GM12891 (cell line): ENCODE measurements at places on chromosomes 4 and X.

GRCh38 chr4:17534705-17535104 lies 19.7 kb downstream of the CLRN2 start:
- no peak for DNase-seq

GRCh38 chrX:24498975-24499374 lies 33.9 kb downstream of the PDK3 start:
- DNase-seq = no peak

GRCh38 chrX:31092970-31093638 lies 21.3 kb upstream of the FTHL17 start:
- no peak for DNase-seq

DNA sequence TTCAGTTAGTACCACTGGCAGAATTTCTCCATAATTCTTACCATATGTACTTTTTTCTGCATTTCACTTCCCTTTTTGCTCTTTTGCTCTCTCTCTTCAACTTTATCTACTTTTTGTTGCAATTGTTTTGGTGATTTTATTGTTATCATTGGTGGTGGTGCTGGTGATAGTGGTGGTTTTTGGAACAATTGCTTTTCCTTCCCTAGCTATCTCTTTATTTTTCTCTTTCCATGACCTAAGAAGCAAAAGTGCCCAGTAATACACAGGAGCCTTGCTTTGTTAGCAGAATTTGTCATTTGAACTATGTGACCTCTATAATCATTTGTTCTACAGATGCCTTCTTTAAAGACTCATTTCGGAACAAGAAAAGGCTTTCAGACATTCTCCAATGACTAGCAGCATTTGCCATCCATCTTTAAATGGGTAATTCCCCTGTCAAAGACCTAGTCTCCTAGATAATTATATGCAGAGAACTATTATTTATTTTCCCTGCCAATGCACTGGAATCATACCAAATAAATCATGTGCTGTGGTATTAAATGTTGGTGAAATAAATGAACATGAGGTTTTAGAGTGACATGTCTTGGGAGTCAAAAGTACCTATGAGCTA lies 154.5 kb downstream of the GASK1B start:
- no peak for DNase-seq

GRCh38 chr4:165803005-165803404 lies 70.0 kb upstream of the TLL1 start:
- no peak for DNase-seq

- no peak for DNase-seq
Observed at GRCh38 chr4:109953556-109953955, 40.9 kb downstream of the EGF start.

DNA sequence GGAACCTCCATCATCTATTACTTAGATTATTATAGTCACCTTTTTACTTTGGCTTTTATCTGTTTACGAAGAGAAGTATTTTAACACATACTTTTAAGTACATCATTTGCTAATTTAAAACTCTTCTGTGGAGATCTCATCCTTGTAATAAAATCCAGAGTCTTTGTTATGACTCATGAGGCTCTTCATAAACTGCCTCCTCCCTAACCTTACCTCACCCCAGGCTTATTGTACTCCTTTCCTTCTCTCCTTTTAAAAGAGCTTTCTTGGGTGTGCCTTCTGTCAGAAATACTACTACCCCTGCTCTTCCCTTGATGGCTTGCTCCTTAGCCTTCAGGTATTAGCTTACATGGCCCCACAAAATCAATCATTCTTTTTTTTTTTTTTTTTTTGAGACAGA lies 6.6 kb downstream of the ARL9 start:
- no peak for DNase-seq

DNA sequence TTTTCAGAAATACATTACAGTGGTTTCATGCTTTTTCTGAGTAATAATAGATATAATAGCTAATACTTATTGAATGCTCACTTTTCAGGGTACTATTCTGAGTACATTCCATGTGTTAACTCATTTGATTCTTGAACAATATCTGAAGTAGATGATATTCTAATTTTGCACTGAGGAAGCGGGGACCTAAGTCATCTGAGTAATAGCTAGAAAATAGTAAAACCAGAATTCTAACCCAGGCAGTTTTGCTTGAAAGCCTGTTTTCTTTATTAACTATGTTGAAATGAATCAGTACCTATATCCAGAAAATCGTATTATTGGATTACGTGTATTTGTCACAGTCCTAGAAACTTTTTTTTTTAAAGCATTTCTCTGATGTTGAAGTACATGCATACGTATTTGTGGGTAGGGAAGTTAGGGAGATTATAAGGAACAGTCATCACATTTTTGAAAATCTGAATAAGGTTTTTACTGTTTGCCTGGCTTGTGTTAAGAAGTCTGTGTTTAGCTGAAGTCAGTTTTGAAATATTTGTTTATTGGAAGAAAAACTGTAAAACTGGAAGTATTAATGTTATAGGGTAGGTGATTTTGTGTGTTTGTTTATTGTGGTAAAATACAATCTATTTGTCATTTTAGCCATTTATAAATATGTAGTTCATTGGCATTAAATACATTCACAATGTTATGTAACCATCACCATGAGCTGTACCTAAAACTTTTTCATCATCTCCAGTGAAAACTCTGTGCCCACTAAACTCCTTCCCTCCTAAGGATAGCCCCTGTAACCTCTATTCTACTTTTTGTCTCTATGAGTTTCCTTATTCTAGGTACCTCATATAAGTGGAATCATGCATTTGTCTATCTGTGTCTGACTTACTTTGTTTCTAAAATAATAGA lies 55.3 kb downstream of the FIP1L1 start:
- no peak for DNase-seq

DNA sequence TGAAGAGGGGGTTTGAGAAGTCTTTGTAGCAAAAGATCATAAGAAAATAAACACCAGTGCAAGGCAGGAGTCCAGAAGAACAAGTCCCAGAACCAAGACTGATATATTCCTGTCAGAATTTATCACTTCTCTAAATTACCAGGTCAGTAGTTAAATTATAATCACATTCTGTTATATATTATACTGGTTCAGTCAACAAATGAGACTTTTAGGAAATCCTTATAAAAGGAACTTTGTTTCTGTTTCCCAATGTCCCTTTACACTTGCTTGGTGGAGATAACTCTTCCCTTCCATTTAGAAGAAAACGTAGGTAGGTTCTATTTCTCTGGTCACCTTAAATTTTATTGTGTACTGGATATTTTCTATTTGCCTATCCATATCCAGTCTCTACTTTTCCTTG lies 21.1 kb downstream of the GBA3 start:
- no peak for DNase-seq

- DNase-seq = peak; percentile 7
Observed at GRCh38 chrX:55489314-55490009, at the start of gene USP51. Gene USP51, minus strand, starts transcription at chrX:55489848. Its CDS starts 909 bp downstream, at chrX:55488939.

- DNase-seq = no peak
Observed at GRCh38 chr4:8552581-8553205, 27.5 kb upstream of the GPR78 start.

GRCh38 chr4:108592674-108592986 lies 27.7 kb upstream of the RPL34 start:
- no peak for DNase-seq

GRCh38 chr4:179486570-179487335 lies 2044.5 kb upstream of the AGA start:
- DNase-seq = no peak

DNA sequence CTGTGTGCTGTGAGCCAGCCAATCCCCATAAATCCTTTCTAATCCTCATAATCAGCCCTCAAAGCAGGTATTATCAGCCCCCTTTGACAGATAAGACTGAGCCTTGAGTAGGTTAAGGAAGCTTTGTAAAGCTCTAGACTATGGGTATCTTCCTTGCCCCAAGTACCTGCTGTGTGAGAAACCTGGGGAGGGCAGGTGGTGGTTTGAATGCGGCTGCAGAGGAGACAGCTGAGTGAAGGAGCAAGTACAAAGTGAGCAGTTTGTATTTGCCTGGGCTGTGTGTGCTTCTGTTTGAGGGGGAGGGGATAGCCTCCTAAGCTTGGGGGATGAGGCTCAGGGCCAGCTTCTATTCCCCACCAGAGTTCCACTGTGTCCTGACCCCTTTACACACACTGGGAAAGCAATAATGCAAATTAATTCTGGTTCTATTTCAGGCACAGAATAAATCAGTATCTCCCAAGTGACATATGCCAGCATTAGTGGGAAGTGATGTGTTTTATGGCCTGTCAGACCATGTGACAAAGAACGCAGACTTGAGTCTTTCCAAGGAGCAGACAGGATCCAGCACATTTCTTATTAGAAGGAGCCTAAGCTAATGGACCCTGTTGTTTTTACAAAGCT lies 63.5 kb downstream of the EVC start:
- no peak for DNase-seq

DNA sequence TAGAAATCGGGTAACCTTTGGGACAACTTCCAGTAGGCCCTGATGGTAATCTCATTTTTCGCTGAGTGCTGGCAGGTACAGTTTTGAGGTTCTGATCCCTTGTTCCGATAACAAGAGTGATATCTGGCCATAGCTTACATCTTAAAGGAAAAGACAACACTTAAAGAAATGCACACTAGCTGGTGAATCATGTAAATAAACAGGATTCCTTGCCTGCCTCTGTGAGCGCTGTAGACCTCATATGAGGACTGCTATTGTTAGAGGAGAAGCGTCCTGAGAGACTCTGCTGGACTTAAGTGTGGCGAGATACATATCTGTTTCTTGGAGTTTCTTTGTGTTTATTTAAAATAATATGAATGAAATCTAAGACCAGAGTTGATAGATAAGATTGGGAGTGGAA lies 149.3 kb upstream of the SLC4A4 start:
- no peak for DNase-seq

GRCh38 chrX:79366873-79367749 lies at the start of gene ITM2A:
Gene ITM2A, minus strand, starts transcription at chrX:79367334. Its CDS starts 119 bp downstream, at chrX:79367215.
- DNase-seq = no peak

GRCh38 chr4:125780164-125780563 lies 465.4 kb downstream of the FAT4 start:
- no peak for DNase-seq

DNA sequence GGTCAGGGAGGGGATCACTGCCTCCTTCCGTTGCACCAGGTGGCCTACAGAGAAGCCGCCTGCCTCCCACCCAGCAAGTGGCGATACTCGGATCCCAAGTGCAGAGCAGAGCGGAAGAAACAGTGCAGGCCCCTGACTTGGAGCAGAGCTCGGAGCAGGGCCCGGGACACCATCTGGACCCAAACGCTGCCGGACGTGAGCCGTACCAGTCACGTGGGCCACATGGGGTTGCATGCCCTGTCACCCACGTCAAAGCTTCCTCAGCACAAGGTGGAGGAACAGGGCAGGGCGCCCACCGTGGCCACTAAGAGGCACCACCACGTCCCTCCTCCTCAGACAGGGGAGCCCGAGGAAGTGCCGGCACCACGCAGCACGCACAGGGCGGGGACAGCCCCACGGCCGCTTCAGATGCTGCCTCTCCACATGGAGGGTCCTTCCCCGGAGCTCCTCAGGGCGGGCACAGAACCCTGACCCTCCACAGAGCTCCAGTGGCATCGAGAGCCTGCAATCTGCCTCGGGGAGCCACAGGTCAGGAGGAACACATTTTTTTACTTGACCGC lies 18.7 kb downstream of the ZFYVE28 start:
- no peak for DNase-seq

DNA sequence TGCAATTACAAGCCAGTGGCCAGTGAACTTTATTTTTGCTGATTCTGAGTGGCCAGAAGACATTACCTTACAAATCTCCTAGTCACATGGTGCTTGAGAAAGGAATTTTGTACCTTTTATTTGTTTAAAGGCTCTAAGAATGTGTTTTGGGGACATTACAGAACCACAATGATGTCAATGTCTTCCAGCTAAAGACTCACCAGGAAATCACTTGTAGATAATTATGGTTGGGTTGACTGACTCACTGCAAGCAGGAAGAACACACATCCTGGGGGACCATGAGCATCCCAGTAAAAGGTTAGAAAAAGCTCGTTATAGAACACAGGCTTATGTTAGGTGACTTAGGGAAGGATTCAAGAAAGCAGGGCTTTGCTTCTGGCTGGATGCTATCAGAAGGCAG lies 119.4 kb upstream of the FAM9B start:
- no peak for DNase-seq

DNA sequence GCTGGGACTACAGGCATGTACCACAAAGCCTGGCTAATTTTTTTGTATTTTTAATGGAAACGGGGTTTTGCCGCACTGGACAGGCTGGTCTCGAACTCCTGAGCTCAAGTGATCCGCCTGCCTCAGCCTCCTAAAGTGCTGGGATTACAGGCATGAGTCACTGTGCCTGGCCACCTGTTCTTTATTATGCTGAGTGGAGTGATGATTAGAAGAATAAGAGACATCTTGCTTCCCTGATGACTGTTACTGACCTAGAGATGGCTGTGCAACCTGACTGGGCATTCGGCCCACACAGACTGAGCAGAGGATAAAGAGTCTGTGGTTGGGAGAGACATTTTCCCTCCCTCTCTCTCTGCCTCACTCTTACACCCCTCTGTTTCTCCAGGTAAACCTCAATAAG lies 56.7 kb downstream of the SPINK2 start:
- no peak for DNase-seq

DNA sequence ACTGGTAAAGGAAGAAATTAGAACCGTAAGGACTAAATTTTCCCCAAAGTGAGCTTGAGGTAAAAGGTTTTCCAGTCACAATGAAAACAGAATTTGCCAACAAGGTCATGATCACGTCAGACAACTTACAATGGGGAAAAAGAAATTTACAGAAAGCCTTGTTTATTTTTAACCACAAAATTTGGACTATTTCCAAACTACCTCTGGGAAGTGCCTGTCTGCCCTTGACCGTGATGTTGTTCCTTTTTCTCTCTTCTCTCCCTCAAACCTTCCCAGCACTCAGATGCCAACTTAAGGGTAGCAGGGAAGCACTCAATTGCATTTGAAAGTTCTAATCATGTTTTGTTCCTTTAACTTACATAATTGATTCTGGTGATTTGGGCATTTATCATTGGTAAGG lies 32.5 kb downstream of the MEPE start:
- DNase-seq = no peak

DNA sequence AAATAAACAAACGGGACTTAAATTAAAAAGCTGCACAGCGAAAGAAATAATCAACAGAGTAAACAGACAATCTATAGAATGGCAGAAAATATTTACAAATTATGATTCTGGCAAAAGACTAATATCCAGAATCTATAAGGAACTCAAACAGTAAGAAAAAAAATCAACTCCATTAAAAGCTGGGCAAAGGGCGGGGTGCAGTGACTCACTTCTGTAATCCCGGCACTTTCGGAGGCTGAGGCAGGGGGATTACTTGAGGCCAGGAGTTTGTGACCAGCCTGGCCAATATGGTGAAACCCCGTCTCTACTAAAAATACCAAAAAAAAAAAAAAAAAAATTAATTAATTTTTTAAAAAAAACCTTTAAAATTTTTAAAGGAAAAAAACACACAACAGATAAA lies 109.0 kb downstream of the ATP11C start:
- DNase-seq = no peak

- DNase-seq = no peak
Observed at GRCh38 chr4:73620115-73620792, at the start of gene RASSF6. Gene RASSF6, minus strand, starts transcription at chr4:73620436. Its CDS starts 8,641 bp downstream, at chr4:73611795.

DNA sequence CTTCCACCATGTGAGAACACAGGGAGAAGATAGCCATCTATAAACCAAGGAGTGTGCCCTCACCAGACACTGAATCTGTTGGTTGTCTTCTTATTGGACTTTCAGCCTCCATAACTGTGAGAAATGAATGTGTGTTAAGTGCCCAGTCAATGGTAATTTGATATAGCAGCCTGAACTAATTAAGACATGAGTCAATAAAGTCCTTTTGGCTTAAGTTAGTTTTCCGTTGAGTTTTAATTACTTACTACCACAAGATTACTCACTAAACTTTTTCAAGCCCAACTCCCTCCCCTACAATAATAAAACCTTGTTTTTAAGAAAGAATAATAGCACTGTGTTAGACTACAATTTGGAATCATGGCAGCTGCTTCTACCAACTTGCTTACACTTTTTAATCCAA lies 324.2 kb downstream of the PCDH19 start:
- no peak for DNase-seq
